ENCODE measurements at places on chromosomes 3 and 15.

DNA sequence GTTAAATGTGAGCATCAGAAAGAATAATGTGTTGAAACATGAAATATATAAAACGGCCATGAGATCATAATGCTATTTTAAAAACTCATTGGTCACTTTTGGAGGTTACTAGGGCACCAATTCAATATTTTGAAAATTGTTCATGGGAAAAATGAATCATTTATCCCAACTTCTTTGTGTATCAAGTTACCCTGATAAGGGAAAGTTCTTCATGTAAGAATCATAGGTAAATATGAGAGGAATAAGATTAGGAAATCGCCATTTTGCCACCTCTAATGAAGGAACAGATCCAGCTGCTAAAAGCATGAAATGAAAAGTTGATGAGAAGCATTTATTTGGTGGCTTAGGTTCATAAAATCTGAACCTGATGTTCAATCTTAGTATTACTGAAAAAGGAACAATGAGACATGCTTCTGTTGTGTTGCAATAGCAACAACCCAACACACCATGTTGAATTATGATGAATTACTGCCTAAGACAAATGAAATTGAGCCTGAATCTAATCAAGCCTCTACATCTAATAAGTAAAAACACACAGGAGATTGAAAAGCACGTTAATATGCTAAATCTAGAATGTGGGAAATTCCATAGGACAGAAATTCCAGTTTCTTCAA, 32.5 kb downstream of the ABHD5 start:
- peak; percentile 78 for DNase-seq
- peak overlapping the region; percentile 86 for H3K27ac ChIP-seq
- no peaks in the 10 kb centered on the region for H3K36me3 ChIP-seq
- no peaks in the 10 kb centered on the region for H3K27me3 ChIP-seq
- no peak overlapping the region for H3K4me3 ChIP-seq

- H3K4me3 ChIP-seq = no peak overlapping the region
- no peaks in the 10 kb centered on the region for H3K27me3 ChIP-seq
- H3K27ac ChIP-seq = no peak overlapping the region
- DNase-seq = no peak
- no peaks in the 10 kb centered on the region for H3K4me1 ChIP-seq
Observed at GRCh38 chr3:74621581-74621980, 7.1 kb upstream of the CNTN3 start.

GRCh38 chr3:177977381-177978158, 558.7 kb upstream of the KCNMB2 start:
- H3K4me3 ChIP-seq = no peak overlapping the region
- H3K4me1 ChIP-seq = peaks cover 23% of the 10 kb centered on the region
- DNase-seq = peak; percentile 97
- H3K27me3 ChIP-seq = no peaks in the 10 kb centered on the region
- no peaks in the 10 kb centered on the region for H3K36me3 ChIP-seq

DNA sequence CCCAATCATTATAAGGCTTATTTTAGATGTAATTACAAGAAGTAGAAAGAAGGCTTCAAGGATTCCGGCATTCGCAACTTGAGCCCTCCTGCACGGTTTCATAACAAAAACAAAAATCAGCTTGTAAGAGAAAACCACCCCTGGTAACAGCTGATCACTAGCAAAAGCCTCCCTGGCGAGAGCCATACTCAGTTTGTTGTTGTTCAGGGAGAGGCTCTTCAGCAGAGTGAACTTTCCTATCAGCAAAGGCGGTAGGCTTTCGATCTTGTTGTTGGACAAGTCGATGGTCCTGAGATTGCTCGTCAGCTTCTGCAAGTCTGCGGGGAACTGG, 710 bp downstream of the LRRC57 start:
- peak; percentile 46 for DNase-seq
- peak overlapping the region; percentile 86 for H3K27ac ChIP-seq
- peak overlapping the region; percentile 94 for H3K4me3 ChIP-seq
- H3K36me3 ChIP-seq = peaks cover 7% of the 10 kb centered on the region
- peaks cover 8% of the 10 kb centered on the region for H3K4me1 ChIP-seq
- H3K27me3 ChIP-seq = no peaks in the 10 kb centered on the region
